ENCODE measurements at places on chromosomes 6 and 20. TPM values are rescaled to one million over a fixed set of nuclear protein-coding genes. Genes with fewer than 3 reads are reported as not detected.
A peak's percentile ranks its signal among the peaks of the same experiment; 100 is the strongest.

GRCh38 chr6:5772408-5773120, 234.2 kb downstream of the NRN1 start:
- H3K27ac ChIP-seq: no peak overlapping the region
- H3K36me3 ChIP-seq: no peaks in the 10 kb centered on the region
- no peak for DNase-seq
- no peaks in the 10 kb centered on the region for H3K4me1 ChIP-seq
- no peaks in the 10 kb centered on the region for H3K27me3 ChIP-seq
- no peak overlapping the region for H3K4me3 ChIP-seq

- DNase-seq: no peak
- H3K36me3 ChIP-seq: no peaks in the 10 kb centered on the region
- no peaks in the 10 kb centered on the region for H3K27me3 ChIP-seq
- H3K4me3 ChIP-seq: no peak overlapping the region
- H3K27ac ChIP-seq: no peak overlapping the region
- H3K4me1 ChIP-seq: no peaks in the 10 kb centered on the region
Observed at GRCh38 chr6:80280262-80281010, 174.0 kb downstream of the BCKDHB start.

DNA sequence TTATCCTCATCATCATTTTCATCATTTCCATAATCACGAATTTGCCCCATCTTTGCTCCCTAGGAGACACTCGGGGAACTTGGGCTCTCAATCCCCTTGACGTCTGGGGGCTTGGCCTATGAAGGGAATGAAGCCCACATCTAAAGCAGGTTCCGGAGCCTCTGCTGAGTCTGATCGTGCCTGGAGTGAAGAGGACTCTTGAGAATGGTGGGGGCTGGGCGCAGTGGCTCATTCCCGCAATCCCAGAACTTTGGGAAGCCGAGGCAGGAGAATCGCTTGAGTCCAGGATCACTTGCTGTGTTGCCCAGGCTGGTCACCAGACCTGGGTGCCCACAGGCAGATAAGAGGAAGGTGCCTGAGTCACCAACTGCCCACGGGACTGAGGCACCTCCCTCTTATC, 114.5 kb downstream of the SYCP2 start:
- no peaks in the 10 kb centered on the region for H3K4me1 ChIP-seq
- no peak overlapping the region for H3K4me3 ChIP-seq
- no peaks in the 10 kb centered on the region for H3K36me3 ChIP-seq
- H3K27me3 ChIP-seq: no peaks in the 10 kb centered on the region
- H3K27ac ChIP-seq: no peak overlapping the region

GRCh38 chr6:137794516-137795201, 72.4 kb upstream of the TNFAIP3 start:
- no peaks in the 10 kb centered on the region for H3K36me3 ChIP-seq
- DNase-seq: no peak
- H3K4me3 ChIP-seq: no peak overlapping the region

- H3K4me3 ChIP-seq: peak overlapping the region; percentile 73
- H3K36me3 ChIP-seq: no peaks in the 10 kb centered on the region
- DNase-seq: peak; percentile 88
- H3K4me1 ChIP-seq: peaks cover 8% of the 10 kb centered on the region
- peak overlapping the region; percentile 97 for H3K27ac ChIP-seq
Observed at GRCh38 chr6:26123947-26124780, 36.9 kb downstream of the HFE start.

DNA sequence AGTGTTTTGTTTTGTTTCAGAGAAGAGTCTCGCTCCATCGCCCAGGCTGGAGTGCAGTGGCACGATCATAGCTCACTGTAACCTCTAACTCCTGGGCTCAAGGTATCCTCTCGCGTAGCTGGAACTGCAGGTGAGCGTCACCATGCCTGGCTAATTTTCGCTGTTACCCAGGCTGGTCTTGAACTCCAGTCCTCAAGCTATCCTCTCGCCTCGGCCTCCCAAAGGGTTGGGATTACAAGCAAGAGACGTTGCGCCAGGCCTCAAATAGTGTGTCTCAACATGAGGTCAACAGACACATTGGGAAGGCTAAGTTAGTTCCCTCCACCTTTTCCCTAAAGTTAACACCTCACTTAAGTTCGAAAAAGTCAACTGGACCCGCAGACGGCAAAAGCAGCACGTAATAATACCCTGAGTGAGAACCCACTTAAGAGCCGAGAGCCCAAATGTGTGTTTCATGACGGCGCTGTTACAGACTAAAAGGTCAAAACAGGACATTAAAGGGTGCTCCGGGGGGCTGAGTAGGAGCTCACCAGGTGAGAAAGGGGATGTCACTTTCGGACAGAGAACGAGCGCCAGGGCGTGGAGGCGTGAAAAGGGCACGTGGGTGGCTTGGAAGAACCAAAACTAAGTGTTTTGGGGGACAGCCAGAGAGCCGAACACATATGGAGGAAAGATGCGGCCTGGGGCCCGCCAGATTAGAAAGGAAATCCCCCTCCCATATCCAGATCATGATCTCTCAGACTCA, 499 bp downstream of the TTI1 start:
- peak; percentile 23 for DNase-seq
- no peaks in the 10 kb centered on the region for H3K36me3 ChIP-seq
- H3K4me1 ChIP-seq: peaks cover 6% of the 10 kb centered on the region
- peak overlapping the region; percentile 99 for H3K4me3 ChIP-seq
- H3K27ac ChIP-seq: peak overlapping the region; percentile 88
- no peaks in the 10 kb centered on the region for H3K27me3 ChIP-seq

DNA sequence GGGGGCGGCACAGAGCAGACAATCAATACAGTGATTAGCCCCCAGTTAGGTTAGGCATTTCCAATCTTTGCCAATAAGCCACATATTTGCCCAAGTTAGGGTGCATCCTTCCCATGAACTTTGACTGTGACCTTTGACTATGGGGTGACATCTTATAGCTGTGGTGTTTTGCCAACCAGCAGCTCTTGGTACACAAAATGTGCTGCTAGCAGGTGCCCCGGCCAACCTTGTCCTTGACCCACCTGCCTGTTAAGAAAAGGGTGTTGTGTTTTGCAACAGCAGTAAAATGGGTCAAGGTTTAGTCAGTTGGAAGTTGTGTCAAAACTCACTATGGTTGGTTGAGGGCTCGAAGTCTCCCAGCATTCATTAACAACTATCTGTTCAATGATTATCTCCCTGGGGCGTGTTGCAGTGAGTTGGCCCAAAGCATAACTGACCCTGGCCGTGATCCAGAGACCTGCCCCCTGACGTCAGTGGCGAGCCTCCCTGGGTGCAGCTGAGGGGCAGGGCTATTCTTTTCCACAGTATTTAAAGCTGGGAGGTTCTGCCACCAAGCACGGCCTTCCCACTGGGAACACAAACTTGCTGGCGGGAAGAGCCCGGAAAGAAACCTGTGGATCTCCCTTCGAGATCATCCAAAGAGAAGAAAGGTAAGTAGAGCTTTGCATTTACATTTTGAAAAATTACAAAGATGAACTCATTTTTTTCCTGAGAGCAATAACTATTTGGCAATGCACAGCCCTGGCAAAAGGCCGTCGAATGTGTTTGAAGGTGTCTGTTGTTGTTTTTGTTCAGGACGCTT, at the start of gene PCK1:
TSS of gene PCK1 (plus strand) at position 557 of the 802 bp plus-strand sequence. CDS start 302 bp downstream, outside the sequence.
- H3K36me3 ChIP-seq: no peaks in the 10 kb centered on the region
- no peaks in the 10 kb centered on the region for H3K4me1 ChIP-seq
- H3K27ac ChIP-seq: peak within 1 kb of the TSS; percentile 81

GRCh38 chr6:125528621-125529041, 220.8 kb upstream of the HEY2 start:
- no peaks in the 10 kb centered on the region for H3K4me1 ChIP-seq
- peaks cover 3% of the 10 kb centered on the region for H3K27me3 ChIP-seq
- H3K4me3 ChIP-seq: no peak overlapping the region
- no peaks in the 10 kb centered on the region for H3K36me3 ChIP-seq

- peak overlapping the region; percentile 46 for H3K27ac ChIP-seq
- H3K4me3 ChIP-seq: no peak overlapping the region
- H3K27me3 ChIP-seq: no peaks in the 10 kb centered on the region
- no peaks in the 10 kb centered on the region for H3K4me1 ChIP-seq
- H3K36me3 ChIP-seq: no peaks in the 10 kb centered on the region
- no peak for DNase-seq
Observed at GRCh38 chr20:50734730-50735679, 3.6 kb downstream of the PARD6B start.

DNA sequence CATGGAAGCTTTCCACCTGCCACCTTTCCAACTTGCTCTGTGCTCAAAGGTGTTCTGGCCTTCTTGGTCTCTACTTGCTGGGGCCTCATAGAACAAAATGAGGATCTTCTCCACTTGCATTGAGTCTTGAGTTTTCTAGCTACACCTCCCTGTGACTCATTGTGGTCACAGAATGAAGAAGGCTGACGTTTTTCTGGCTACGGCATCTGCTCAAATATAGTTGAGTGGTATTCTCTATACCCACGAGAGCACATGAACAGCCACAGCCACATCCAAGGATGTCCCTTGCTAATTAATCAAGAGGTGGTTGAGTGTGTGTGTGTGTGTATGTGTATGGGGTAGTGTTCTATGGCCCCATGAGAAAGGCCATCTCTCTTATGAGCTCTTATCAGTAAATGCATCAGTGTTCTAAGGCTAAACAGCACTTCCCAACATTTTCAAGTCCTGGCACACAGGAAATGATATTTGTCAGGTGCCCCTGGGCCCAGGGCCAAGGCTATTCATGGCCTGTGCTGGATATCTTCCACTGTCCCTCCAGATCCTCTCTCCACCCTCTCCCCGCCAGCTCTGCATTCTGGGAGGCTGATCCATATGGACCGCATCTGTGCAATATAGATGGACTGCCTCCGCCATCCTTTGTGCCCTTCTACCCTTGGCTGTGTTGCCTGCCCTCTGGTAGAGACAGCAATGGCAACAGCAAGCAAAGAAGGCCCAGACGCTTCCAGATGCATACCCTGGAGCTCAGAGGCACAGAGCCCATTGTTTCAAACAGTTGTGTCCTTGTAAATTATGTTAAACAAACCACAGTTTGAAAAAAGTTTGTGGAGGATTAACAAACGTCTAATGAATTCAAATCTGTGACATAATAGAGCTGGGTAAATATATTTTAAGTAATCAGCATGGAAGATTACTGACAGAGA, 150.2 kb downstream of the LRFN2 start:
- H3K27ac ChIP-seq: no peak overlapping the region
- no peaks in the 10 kb centered on the region for H3K4me1 ChIP-seq
- no peaks in the 10 kb centered on the region for H3K27me3 ChIP-seq
- H3K4me3 ChIP-seq: no peak overlapping the region

BRD2 gene
- total RNA-seq: 149 TPM

RNF217 gene
- total RNA-seq: 9.1 TPM

C6orf120 gene
- 28.7 TPM for total RNA-seq

ALDH8A1 gene
- total RNA-seq: 0.64 TPM
